ENCODE measurements at places on chromosomes 3 and 15.

GRCh38 chr3:100463002-100463401, 29.4 kb upstream of the TMEM45A start:
- DNase-seq, result peak; percentile 60

- no peak for DNase-seq
Observed at GRCh38 chr3:57081173-57081572, 20.7 kb downstream of the SPATA12 start.

- no peak for DNase-seq
Observed at GRCh38 chr3:9916346-9916733, 558 bp upstream of the IL17RC start.

DNA sequence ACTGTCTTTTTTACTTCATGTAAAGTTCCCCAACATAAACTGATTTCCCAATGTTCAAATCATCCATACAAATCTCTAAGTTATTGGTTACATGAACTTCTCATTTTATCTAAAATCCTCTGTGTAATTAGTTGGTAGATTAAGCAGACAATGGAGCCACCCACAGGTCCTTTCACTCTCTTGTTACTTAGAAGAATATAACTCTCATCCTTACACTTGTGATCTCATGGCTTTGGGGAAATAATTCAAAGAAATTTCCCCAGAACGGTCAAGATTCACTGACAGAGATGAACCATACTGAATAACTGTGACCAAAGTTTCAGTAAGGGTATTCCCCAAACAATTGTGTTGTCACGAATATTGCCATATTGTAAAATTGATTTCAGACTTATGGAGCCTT, 1102.6 kb upstream of the EPHA6 start:
- no peak for DNase-seq

DNA sequence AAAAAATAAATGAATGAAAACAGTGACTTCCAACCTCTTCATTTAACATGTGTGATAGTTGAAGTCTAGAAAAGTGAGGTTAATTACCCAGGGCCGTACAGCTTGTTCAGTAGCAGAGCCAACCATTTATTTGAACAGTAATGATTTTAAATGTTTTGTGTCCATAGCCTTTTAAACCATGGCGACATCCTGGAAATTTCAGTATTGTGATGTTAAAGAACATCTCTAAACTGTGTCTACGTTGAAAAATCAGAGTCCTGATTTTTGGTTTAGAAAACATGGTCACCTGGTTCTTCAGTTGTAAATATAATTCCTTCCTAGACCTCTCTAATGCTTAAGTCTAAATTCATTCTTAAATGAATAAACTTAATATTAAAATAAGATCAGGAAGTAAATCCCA, 14.2 kb downstream of the LPP start:
- DNase-seq, result no peak

DNA sequence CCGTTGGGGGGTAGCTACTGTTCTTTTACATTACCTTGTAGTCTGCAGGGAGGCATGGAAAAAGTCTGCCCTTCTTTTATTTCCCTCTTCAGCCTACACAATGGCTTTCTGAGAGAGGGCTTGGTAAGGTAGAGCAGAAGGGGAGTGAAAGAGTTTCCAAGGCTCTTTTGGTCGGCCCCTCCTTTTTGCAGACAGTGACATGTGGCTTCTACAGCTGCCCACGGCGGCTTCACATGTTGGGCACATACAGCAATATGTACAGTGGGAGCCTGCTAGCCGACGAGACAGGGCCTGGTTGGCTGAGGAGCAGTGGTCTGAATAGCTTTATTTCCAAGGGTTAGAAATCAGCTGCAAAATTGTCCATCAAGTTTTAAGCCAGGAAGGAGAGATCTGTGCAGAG, 4.0 kb downstream of the INAFM2 start:
- DNase-seq, result no peak

- no peak for DNase-seq
Observed at GRCh38 chr3:13025090-13025489, 48.1 kb downstream of the IQSEC1 start.

- no peak for DNase-seq
Observed at GRCh38 chr15:58608711-58609110, 140.8 kb downstream of the ADAM10 start.

DNA sequence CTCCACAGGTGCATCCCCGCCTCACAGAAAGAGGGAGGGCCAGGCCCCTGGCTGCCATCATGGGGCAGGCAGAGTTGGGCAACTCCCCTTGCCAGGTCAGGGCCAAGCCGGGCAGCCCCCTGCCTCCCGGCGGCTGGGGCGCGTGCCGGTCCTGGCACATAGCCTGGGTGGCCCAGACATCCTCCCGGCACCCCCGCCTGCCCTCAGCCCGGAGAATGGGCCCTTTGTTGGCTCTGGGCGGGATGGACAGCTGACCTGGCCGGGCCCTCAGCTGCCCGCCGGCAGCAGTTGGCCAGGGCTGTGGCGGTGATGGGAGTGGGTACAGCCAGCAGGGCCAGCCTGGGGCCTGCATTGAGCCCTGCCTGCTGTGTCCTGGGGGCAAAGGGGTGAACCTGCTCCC, 16.5 kb downstream of the PLXNA1 start:
- no peak for DNase-seq

- no peak for DNase-seq
Observed at GRCh38 chr15:79035111-79035601, 55.4 kb downstream of the RASGRF1 start.
